ENCODE measurements at places on chromosomes 2 and 18.

- peak; percentile 15 for DNase-seq
Measured at GRCh38 chr2:210477496-210477895, 937 bp upstream of the LANCL1 start.

DNA sequence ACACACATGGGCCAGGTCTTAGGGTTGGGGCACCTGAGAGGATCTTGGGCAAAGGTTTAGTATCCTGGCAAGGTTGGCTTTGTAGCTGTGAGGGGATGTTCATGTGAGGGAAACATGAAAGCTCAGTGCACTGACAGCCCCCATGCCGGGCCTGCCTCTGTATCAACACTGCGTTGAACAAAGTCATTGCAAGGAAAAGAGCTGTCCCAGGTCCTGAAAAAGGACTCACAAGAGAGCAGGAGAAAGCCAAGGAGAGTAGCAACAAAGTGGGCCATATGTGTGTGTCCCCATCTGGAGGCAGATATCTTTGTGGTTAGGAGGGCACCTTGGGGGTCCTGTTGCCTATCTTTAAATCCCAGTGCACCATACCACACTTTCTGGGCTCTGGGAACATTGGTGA, 237.8 kb upstream of the THSD7B start:
- DNase-seq = no peak

- DNase-seq = no peak
Measured at GRCh38 chr18:46497129-46497528, 159.9 kb downstream of the LOXHD1 start.

DNA sequence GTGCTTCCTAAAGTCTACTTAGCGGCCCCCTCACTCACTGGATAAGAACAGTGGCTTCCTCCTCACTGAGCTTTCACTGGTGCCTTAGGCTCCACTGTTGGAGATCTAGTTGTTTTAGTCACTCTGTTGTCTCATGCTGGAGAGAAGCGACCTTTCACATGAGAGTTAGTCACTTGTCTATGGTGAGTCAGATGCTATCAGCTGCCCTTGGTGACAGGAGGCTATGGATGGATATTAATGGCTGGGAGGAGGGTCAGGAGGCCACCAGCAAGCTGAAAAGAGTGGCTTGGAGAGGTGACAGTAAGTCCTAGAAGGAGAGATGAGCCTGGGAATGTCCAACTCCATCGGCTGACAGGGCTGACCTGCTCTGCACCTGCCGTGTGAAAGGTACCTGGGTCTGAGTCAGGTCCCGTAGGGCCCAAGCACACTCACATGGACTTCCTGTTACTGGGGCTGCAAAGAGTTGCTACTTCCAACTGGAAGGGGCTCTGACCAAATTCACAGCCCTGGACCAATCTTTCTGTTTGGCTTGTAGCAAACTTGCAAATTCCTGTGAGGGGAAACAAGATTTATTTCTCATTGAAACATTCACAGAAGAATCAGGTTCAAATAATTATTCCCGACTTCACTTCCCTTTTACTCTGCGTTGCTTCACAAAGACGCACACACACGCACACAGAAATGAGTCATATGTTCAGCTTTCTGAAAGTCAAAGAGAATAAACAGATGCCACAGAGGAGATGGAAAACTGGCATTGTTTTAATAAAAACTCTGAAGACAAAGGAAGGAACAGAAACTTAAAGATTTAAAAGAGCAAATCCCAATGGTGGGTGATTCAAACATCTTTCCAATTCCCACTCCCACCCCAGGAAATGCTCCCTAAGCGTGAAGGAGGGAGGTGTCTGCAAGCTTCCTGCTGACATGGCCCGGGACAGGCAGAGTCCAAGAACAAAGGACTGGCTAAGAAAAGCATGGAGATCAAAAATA, 203.5 kb upstream of the TWIST2 start:
- DNase-seq = no peak

Data from activated naive CD4-positive, alpha-beta T cell treated with anti-CD3 and anti-CD28 coated beads, Interleukin-2, amount 50 U/mL, for 16 hours (primary cell).